ENCODE measurements at places on chromosomes 6 and 20. TPM values are rescaled to one million over a fixed set of nuclear protein-coding genes. Genes with fewer than 3 reads are reported as not detected.

DNA sequence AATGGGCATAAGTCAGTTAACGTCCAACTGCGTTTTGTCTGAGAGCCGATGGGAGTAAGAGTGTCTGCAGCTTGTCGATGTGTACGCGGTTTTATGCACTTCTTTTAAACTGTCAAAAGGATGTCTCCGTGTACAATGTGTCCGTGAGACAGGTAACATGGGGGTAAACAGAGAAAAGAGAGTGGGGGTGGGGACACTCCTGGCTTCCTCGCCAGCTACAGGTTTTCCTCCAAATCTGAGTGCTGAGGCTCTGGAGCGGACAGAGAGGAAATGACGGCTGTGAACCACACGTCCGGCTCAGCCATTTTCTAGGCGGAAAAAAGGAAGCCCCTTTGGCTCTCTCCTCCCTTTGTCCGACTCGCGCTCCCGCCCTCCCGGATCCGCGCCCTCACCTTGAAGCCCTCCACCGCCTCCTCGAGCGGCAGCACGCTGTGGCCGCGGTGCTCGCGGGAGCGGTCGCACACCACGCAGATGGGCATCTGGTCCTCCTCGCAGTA, 916 bp downstream of the TRIM27 start:
- H3K27ac ChIP-seq, result peak overlapping the region; percentile 97
- no peaks in the 10 kb centered on the region for H3K27me3 ChIP-seq
- H3K4me3 ChIP-seq, result peak overlapping the region; percentile 69
- H3K36me3 ChIP-seq, result no peaks in the 10 kb centered on the region
- DNase-seq, result peak; percentile 42
- peaks cover 10% of the 10 kb centered on the region for H3K4me1 ChIP-seq

PPP1R16B gene
- 6.3 TPM for polyA plus RNA-seq

IYD gene
- polyA plus RNA-seq, result 3.3 TPM

GRCh38 chr6:13769655-13770053, 44.7 kb downstream of the MCUR1 start:
- DNase-seq, result no peak
- H3K36me3 ChIP-seq, result no peaks in the 10 kb centered on the region
- no peak overlapping the region for H3K4me3 ChIP-seq
- no peak overlapping the region for H3K27ac ChIP-seq

- H3K27me3 ChIP-seq, result no peaks in the 10 kb centered on the region
- no peak overlapping the region for H3K27ac ChIP-seq
- no peak for DNase-seq
- no peaks in the 10 kb centered on the region for H3K36me3 ChIP-seq
Measured at GRCh38 chr6:45983062-45983461, 32.6 kb downstream of the CLIC5 start.

GRCh38 chr20:61874421-61875068, 191.1 kb downstream of the TAF4 start:
- H3K27ac ChIP-seq, result no peak overlapping the region
- no peak for DNase-seq
- H3K4me1 ChIP-seq, result no peaks in the 10 kb centered on the region
- peaks cover 64% of the 10 kb centered on the region for H3K27me3 ChIP-seq
- H3K4me3 ChIP-seq, result no peak overlapping the region
- H3K36me3 ChIP-seq, result no peaks in the 10 kb centered on the region

FERMT1 gene
- polyA plus RNA-seq, result 4.5 TPM

MSH5 gene
- 39.6 TPM for polyA plus RNA-seq

DNA sequence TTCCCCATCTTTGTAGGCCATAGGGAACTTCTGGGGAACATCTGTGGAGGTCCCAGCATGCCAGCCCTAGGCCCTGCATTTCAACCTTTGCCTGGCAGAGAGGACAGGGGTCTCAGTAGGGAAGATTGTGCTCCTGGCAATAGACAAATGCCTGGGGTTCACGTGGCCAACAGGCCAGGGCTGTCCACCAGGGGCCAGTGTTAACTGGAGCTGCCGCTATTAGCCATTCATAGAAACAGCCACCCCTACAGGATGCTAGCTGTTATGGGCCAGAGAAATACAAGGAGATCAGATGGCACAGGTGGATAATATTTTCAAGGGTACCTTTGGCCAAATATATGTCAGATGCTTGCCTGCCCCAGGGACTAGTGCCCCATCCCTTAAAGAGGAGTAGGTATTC, 932.9 kb downstream of the QKI start:
- no peak overlapping the region for H3K27ac ChIP-seq
- H3K4me3 ChIP-seq, result no peak overlapping the region
- H3K4me1 ChIP-seq, result no peaks in the 10 kb centered on the region
- DNase-seq, result no peak
- no peaks in the 10 kb centered on the region for H3K27me3 ChIP-seq

PRSS16 gene
- 6.0 TPM for polyA plus RNA-seq

GRCh38 chr6:35782424-35782823, 1.6 kb downstream of the CLPSL1 start:
- no peaks in the 10 kb centered on the region for H3K36me3 ChIP-seq
- DNase-seq, result no peak
- no peak overlapping the region for H3K4me3 ChIP-seq

GRCh38 chr6:45047573-45047972, 280.6 kb upstream of the RUNX2 start:
- no peak overlapping the region for H3K27ac ChIP-seq
- no peak for DNase-seq
- no peak overlapping the region for H3K4me3 ChIP-seq
- H3K27me3 ChIP-seq, result no peaks in the 10 kb centered on the region
- no peaks in the 10 kb centered on the region for H3K36me3 ChIP-seq
- no peaks in the 10 kb centered on the region for H3K4me1 ChIP-seq

DNA sequence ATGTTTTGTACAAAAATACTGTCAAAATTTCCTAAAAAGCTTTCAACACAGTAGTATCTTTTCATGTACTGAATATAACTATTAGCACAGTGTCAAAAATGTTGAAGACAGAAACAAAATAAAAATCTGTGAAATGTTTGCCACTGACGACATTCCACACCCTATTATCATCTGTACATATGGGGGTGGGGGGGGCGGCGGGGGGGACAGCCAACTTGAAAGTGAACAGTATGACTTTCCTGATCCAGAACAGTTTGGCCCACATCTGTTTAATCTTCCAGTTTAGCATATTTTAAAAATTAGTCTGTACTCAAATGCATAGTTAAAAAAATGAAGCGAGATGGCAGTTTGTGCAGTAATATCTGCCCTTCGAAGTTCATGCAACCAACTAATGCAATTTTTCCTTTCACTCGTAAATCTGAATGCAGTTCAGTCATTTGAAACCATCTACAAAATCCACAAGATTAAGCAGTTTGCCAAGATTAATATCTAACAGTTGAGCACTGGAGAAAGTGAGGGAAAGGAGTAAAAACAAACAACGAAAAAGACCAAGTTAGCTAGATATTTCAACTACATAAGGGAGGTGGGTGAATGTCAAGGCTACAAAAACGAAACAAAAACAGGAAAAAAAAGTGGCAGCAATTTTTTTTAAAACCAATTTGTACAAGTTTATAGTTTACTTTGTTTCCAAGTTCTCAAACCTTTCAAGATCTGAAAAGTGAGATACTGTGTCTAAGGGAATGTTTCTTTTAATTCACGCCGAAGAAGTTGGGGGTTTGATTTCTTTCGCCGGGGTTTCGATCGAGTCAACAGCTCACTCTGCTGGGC, 1.9 kb downstream of the CITED2 start:
- no peaks in the 10 kb centered on the region for H3K27me3 ChIP-seq
- H3K4me3 ChIP-seq, result peak overlapping the region; percentile 97
- H3K4me1 ChIP-seq, result peaks cover 55% of the 10 kb centered on the region
- no peak for DNase-seq

FOXC1 gene
- 1.1 TPM for polyA plus RNA-seq

DDO gene
- polyA plus RNA-seq, result 1.8 TPM

DNA sequence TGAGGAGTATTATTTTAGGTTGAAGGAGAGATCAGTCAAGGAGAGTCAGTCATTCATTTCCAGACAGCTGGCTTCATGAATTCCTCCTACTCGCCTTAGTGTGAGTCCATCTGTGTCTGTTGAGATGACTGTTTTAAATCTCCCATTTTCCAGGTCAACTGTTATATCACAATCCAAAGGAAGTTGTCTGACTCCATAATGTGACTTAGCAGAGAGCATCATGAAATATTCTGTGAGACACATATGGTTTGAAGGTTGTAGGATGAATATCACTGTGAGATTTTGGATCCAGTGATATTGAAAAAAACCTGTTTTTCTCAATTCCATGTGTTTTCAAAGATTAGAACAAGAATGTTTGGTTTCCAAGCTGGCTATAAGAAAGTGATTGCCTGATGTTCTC, 530.2 kb upstream of the MAN1A1 start:
- H3K4me3 ChIP-seq, result no peak overlapping the region
- no peaks in the 10 kb centered on the region for H3K27me3 ChIP-seq
- no peak for DNase-seq
- no peaks in the 10 kb centered on the region for H3K36me3 ChIP-seq
- no peaks in the 10 kb centered on the region for H3K4me1 ChIP-seq

GHRH gene
- polyA plus RNA-seq, result not detected

Measured in left lung (tissue), 14 donors.